ENCODE measurements at places on chromosomes 4 and X.

DNA sequence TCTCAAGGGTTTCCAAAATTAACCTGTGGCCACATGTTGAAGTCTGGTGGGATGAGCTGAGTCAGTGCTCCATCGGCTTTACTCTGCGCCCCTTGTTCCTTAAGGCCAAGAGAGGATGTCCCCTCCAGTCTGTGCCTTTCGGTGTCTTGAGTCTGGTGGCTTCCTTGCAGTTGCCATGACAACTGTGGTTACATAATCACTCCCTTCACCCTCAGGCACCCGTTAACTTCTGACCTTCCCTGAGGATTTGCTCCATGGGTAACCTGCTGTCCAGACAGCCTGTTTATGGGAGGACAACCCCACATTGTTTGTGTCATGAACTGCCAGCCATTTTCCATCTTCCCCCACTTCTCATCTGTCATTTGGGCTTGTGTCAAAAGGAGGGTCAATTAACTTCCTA lies 401.1 kb upstream of the LCORL start:
- DNase-seq: no peak

DNA sequence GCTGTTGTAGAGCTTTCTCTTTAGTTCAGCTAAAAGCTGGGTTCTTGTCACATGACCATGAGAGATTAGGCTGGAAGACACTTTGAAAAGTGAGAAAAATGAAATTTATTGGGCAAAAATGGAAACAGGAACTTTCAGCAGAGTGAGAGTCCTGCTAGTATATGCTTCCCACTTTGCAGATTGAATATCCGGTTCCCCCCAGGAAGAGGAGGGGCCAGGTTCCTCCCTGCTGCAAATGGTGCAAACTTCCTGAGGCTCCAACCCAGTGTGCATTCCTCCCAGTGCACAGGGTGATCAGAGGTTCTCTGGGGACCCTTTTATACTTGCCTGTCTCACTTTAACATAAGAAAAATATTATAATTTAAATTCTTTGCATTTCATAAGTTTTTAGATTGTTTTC lies 119.9 kb upstream of the SPIN4 start:
- DNase-seq: no peak

DNA sequence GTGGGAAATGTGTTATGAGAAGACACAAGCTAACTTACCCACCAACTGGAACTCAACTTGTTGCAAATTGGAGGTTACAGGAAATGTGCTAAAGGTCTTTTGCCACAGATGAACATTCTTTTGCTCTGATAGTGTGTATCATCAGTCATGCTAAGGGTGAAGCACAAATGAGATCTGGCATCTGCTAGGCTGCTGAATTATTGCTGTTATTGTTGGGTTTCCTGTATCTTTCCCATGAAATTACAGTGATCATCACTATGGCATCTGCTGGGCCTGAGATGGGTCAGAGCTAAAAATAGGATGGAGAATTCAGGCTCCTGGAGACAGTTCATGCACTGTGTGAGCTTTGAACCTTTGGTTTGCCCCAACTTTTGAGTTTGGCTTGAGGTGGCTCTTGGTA lies 124.5 kb downstream of the NPNT start:
- DNase-seq: no peak

DNA sequence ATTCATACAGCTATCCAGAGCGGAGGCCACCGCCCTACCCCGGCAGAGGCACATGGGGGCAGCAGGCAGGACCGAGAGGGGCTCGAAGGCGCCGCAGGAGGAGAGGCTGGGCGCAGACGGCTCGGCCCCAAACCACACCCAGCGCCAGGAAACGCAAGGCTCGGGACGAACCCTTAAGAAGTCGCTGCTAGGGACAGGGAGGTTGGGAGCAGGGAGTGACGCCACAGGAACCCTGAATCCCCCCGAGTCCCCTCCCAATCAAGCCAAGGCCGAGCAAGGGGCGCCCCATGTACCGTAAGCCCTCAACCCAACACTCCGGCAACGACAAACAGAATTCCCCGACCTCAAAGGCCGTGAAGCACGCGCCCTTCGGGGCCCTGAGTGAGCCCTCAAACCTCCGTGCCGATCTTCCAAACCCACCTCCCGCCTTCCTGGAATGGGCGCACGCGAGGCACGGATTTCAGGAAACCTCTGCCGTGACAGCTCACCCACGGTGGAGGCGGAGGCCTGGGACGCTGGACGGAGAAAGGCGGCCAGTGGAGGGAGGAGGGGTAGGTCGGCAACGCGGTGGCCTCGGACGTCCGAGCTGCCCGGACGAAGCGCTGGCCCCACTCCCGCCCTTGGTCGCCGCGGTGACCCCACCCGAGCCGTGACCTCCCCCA lies 1.8 kb downstream of the ZFYVE28 start:
- no peak for DNase-seq

GRCh38 chr4:1195109-1195671 lies 22.8 kb upstream of the SPON2 start:
- DNase-seq: no peak

- no peak for DNase-seq
These were observed 30.8 kb downstream of the NR0B1 start for GRCh38 chrX:30278365-30278764.

DNA sequence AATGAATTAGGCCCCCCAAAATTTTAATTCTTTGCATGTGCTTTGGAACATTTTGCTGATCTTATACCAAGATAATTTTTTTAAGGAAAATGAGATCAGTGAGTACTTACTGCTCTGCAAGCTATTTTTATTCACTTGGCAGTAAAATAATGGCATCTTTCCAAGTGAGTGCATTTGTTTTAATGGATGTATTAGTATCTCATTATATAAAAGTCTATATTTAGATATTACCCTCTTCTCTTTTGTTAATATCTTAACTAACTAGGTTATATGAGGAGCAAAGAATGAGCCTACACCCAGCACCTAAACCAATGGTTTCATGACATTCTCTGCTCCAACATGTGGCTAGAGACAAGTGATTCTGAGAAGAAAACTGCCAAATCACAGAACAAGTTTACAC lies 21.1 kb upstream of the ARAF start:
- DNase-seq: no peak

All from stimulated activated CD8-positive, alpha-beta memory T cell treated with anti-CD3 and anti-CD28 coated beads, Interleukin-4, amount 100 ng/mL, for 1 hour (primary cell).